ENCODE measurements at places on chromosomes 11 and 22. TPM values are rescaled to one million over a fixed set of nuclear protein-coding genes. Genes with fewer than 3 reads are reported as not detected.

GRCh38 chr11:64793271-64794160, 9.5 kb downstream of the MAP4K2 start:
- DNase-seq: no peak

Gene CST6
- 0.20 TPM for total RNA-seq

GRCh38 chr11:65013888-65014725, at the start of gene ARL2:
Gene ARL2, plus strand, starts transcription at chr11:65014160. Its CDS starts 48 bp downstream, at chr11:65014208.
- DNase-seq: peak; percentile 85

GRCh38 chr11:72805216-72805615, 9.0 kb upstream of the ATG16L2 start:
- no peak for DNase-seq

DNA sequence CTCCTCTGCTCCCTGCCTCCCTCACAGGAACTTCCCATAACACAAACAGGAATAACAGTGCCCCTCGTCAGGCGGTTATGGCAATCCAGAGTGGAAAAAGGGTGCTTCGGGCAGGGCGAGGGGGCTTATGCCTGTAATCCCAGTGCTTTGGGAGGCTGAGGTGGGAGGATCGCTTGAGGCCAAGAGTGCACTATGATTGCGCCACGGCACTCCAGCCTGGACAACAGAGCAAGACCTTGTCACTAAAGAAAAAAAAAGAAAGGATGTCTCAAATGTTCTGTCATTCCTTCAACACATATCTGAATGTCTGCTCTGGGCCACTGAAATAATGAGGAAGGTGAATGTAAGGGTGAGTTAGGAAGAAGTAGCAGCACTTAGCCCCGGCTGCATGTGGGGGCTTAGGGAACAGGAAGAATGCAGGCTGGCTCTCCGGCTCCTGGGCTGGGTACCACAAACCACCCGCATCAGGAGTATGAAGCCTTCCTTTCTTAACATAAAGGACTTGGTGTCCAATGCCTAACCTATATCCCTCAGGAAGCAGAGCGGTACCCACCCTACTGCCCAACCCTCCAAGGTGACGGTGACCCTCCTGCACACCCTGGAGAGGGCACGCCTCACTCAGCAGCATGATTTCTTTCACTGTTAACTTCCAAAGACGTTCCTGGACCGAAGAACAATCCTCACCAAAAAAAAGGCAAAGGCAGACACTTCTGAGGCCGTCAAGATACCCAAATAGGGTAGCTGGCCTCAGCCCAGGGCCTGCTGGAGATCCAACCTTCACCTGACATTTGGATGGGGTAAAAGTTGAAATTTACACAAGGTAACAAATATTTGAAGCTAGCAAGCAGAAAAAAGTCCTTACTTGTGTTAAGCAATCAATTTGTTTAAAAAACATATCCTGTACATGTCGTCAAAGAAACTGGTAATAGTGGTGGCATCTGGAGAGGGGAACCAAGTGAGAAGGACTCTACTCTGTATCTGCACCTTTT, 3.8 kb downstream of the CPT1A start:
- no peak for DNase-seq

DNA sequence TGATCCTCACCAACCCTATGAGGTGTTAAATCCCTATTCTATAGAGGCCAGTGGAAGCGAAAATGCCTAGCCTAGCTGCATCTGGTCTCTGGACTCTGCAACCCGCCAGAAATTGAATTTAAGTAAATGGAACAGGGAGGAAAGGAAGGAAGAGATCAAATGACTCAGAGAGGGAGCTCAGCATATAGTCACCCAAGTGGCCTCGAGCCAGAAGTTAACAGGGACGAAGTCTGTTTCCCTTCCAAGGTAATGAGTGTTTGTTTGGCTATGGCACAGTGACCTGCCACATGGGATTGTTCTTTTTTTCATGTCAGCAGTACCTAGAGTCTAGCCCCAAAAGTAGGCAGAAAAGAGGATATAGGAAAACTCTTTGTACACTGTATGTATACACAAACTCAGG, 66.3 kb downstream of the PAK1 start:
- DNase-seq: peak; percentile 94

DNA sequence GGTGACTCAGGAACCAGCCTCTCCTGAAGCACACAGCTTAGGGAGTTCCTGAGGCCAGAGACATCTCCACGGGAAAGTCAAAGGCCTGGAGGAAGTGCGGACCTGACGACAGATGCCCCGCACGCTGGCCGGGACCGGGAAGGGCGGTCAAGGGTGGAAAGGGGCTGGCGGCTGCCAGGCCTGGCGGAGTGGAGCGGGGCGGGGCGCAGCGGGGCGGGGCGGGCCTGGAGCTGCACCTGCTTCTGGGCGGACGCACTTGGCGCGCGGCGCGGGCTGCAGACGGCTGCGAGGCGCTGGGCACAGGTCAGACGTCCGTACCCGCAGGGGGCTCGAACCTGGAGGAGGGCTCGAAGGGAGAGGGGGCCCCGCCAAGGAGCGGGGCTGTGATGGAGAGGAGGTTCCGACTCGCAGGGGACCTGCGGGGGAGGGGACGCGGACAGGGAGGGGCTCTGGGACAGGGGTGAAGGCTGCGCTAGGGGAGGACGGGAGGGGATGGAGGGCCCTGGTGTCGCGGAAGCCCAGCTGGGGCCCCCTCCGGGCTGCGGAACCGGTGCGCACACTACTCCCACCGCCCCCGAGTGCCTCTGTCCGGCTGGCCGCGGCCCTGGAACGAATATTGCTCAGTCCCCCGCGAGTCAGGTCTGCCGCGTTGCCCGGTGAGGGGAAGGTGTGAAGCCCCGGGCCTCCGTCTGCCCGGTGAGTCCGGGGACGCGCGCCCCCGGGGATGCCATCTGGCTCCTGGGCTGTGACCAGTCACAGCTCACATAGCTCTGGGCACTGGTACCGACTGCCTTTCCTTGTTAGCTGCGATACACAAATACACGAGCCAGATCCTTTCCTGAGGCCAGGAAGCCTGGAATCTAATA, at the start of gene TMEM45B:
TMEM45B (plus strand) TSS at position 253 of the 866 bp plus-strand sequence. CDS start 36,635 bp downstream, outside the sequence.
- DNase-seq: no peak

- no peak for DNase-seq
Observed at GRCh38 chr22:46156031-46156430, 5.7 kb downstream of the PPARA start.

DNA sequence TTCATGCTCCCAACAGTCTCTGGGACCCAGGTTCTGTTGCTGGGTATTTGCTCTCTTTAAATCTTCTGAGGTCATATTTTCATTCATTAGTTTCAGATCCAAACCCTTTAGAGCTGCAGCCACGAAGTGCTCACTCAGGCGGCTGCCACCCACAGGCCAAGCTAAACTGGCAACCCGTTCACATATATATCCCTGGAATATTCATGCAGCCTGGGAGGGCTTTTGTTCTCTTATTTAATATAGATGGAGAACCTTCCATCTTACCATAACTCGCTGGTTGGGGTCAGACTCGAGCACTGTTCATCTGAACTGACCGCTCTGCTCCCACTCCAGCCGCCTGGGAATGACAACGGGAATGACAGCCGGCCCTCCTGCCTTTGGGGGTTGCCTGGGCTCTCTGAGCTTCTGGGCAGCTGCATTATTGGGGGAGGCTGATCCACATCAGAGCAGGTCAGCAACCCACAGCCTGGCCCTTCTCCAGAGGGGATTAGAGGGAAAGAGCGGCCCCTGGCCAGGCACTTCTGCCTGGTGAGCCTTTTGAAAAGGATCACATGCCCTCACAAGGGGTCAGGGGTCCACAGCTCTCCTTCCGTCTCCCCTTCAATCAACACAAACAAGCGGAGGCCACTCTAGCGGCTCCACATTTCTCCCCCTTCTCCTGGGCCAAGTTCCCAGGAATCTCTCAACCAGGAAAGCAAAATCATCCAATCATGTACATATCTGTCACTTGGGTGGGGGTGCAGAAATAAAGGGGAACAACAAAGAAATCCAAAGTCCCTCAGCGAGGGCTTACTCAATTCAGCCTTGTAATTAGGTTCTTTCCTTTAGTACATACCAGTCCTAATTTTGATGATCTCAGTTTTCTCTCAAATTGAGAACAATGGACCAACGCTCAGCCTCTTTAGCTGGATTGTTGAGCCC, 11.8 kb downstream of the TMEM184B start:
- DNase-seq: no peak

Gene WNT7B
- 14.2 TPM for total RNA-seq

- DNase-seq: no peak
Observed at GRCh38 chr11:65398362-65398910, 12.0 kb downstream of the FRMD8 start.

Gene DBX1
- not detected for total RNA-seq

GRCh38 chr11:119323532-119324033, 6.7 kb upstream of the MCAM start:
- peak; percentile 72 for DNase-seq

GRCh38 chr11:94002226-94002625, 18.9 kb upstream of the HEPHL1 start:
- DNase-seq: peak; percentile 57
